Endothelial cell of umbilical vein (primary cell): ENCODE measurements at places on chromosomes 3 and 15.

DNA sequence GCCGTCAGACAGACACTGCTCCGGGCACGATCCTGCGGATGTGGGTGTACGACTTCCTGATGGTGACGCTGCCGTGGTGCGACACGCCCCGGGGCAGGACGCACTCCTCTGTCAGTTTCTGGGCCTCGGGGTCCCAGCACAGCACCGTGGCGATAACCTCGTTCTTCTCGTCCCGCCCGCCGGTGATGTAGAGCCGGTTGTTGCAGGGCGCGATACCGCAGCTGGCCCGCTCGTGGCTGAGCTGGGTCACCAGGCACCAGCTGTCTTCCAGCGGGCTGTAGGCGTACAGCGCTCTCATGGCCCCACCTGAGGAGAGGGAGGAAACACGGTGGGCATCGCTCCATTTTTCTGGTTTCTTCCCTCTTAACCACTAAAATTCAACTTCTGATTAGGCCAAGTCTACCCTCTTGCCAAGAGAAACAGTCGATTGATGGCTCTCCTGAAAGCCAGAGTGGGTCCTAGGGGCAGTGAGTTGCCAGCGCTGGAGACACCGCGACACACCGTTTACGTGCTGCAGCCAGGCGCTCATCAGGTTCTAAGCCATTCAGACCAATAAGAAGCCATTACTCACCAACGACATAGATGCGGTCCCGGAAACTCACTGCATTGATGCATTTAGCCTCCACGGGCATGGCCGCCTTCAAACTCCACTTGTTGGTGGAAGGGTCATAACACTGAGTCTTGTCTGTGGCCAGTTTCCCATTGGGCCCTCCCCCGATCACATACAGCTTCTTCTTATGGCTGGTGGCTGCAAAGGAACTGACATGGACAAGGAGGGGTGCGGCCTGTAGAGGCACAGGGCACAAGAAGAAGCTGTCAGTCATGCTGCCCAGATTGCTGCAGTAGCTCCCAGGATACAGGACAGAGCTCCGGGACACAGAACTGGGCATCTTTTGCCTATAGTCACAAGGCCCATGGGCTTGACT lies 63.3 kb downstream of the KLHL6 start:
- DNase-seq, result no peak

- DNase-seq, result no peak
Measured at GRCh38 chr3:73296859-73297258, 235.4 kb downstream of the EBLN2 start.

GRCh38 chr3:183378008-183378407 lies 50.4 kb downstream of the MCF2L2 start:
- DNase-seq, result no peak

DNA sequence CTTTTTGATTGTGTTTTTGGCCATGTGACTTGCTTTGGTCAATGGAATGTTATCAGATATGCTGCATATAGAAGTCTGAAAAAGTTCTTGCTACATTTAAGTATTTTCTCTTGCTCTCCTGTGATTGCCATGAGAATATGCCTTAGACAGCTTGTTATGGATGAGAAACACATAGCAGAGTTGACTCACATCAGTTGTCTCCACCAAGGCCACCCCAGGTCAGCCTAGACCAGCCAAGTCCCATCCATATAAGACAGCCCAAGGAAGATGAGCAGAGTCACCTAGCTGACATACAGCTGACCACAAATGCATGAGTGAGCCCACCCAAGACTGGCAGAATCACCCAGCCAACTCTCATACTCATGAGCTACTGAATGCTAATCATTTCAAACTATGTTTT lies 153.0 kb downstream of the THRB start:
- no peak for DNase-seq

DNA sequence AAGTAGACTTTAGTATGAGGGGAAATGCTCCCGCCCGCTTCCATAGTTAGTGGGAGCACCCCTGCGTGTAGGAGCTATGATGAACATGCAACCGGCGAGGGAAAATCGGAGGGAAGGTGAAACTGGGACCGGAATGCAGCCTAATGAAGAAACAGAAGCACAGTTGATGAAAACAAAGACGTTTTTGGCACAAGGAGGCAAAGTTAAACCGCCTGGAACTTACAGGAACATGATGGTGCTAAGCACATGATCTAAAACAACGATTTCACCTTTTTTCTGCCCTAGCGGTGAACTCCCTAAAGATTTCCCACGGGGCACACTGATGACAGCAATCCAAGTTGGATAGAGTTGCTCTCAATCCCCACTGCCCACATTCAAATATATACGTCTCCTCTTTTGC lies 49.4 kb upstream of the SPATA12 start:
- no peak for DNase-seq

GRCh38 chr15:91456921-91457320 lies 356.9 kb downstream of the SV2B start:
- DNase-seq, result no peak

- DNase-seq, result no peak
Measured at GRCh38 chr3:197889204-197889930, 60.6 kb upstream of the RPL35A start.

- peak; percentile 71 for DNase-seq
Measured at GRCh38 chr15:24956111-24956838, 1.5 kb downstream of the SNRPN start.

- DNase-seq, result peak; percentile 39
Measured at GRCh38 chr15:90930861-90931574, 1.3 kb downstream of the HDDC3 start.

DNA sequence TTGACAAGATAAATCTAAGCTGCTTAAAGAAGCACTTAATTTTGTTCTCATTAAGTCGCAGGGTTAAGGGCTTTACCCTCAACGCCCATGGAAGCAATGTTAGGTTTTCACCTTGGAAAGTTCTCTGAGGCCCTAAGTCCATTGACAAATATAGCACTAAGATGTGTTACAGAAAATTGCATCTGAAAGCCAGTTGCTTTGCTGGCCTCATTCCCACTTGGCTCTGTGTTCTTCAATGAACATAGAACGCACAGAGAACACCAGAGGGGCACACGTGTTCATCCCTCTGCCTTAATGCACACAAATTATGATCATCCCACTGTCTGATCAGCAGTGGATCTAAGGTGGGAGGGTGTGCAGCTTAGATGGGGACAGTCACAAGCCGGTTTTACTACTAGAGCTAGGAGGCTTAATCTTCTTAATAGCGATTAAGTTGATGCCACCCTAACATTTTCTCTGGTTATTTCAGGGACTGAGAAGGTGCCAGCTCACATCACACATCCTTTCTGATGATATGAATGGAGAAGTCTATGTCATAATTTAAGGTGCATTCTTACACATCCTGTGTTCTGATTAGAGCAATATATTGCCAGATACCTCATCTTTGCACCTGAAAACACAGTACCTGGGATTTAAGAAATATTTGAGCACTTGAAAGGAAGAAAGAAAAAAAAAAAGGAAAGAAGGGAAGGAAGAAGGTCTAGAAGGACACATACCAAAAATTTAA lies 224.4 kb upstream of the ICE2 start:
- DNase-seq, result no peak

- DNase-seq, result no peak
Measured at GRCh38 chr15:43184407-43185124, 637 bp upstream of the CCNDBP1 start.

GRCh38 chr15:85482894-85483293 lies 102.5 kb downstream of the AKAP13 start:
- DNase-seq, result no peak

- no peak for DNase-seq
Measured at GRCh38 chr3:141087778-141088130, 36.6 kb downstream of the SPSB4 start.

DNA sequence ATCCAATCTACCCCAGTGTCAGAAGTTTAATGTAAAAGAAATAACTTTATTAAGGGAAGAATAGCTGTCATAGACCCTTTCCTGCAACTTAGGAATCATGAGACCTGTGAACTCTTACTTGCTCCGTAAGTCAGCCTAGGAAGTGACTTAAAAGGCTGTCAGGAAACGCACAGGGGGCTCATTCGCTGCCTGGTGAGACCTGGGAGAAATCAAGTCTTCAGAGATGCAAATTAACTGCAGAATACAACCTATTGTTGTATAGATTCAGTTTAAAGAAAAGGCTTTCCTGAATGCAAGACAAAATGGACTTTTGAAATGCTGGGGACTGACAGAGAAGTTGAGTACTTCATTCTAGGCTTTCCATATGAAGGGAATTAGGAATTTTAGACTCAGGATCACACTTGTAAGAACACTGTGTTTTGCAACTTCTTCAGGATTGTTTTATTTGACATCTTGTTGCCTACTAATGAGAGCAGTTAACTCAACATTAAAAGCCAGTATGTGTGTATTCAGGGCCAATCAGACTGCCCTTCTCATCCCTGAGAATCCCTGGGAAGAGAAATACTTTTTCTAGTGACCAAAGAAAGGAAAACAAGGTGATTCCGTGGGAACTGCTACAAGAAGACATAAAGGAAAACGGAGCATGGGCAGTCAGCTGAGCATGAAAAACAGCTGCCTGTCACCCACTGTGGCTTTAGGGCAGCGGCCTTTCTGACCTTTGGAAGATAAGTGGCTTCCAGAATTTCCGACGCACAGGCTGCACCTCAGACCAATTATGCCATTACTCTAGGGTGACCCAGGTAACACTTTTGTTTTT lies 18.5 kb upstream of the DPPA4 start:
- DNase-seq, result no peak

DNA sequence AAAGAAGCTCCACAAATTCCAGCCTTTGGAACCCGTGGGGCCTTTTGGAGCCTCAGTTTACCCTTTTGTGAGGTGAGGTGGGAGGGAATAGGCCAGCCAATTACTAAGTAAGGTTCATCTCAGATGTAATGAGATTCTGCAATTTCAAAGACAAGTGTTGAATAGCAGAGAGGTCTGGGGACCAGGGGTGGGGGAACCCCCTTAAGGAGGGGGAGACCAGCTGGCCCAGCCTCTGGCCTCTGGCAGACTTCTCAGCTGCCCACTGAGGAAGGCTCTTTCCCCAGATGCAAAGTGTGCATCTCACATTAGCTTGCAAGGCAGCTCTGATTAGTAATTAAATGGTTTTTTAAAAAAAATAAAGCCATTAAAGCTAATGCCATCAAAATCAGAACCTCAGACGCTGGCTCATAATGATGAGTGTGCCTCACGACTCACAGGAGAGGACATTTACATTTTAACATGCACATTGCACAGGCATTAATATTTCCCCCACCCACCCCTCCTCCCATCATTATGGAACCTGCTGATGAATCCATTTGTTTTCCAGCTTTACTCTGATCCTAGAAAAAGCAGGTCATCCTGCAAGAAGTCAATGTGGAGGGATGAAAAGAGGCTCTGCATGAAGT lies 176.7 kb upstream of the TLE3 start:
- no peak for DNase-seq

GRCh38 chr15:60548101-60548500 lies 69.2 kb upstream of the ICE2 start:
- no peak for DNase-seq

- DNase-seq, result no peak
Measured at GRCh38 chr3:185361920-185362319, 1.0 kb upstream of the MAP3K13 start.

DNA sequence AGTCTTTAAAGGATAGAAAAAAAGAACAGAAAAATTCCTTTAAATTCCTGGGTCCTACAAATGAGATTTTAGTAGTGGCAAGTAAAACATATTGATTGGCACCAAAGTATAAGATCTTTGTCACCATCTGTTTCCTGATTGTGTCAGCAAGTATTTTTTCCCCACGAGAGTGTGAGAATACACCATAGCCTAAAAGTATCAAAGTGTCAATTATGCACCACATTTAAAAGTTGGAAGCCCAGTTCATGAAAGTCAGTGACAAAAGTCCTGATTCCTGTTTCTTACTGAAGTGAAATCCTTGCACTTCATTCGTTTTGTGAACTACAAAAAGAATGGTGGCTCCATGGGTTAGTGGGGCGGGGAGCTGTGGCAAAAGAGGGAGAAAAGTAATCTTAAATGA lies 83.8 kb upstream of the DPH6 start:
- no peak for DNase-seq

GRCh38 chr15:72034351-72034750 lies 83.6 kb downstream of the MYO9A start:
- DNase-seq, result no peak

DNA sequence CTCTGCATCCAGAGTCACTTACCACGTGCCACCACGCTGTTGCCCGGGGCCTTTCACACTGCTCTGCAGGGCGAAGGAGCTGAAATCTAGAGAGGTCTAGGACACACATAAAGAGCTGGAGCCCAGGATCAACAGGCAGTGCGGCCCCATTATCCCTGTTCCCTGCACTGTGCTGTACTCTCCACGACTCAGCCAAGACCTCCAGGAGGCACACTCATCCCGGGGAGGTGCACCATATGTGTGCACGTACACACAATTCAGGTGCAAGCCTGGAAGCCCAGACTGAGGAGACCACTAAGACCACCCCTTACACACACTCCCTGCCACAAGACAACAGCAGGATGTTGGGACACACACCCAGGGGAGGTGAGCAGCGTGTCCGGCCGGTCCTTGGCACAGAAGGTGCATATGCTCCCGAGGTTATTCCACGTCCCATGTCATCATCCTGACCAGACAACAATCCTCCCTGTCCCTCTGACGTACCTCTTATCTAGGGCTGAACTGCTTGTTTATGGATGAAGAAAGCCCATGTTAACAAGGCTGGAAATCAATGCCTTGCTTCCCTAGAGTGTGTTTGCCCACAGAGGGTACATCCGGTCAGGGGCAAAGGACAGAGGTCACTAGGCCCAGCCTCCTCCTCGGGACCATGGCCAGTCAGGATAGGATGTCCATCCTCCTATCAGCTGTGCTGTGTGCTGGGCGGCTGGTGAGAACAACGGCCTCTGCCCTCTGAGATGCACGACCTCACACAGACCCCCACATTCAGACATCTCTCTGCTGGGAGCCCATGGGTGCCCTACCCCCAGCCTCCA lies 16.1 kb downstream of the KLF15 start:
- DNase-seq, result no peak

DNA sequence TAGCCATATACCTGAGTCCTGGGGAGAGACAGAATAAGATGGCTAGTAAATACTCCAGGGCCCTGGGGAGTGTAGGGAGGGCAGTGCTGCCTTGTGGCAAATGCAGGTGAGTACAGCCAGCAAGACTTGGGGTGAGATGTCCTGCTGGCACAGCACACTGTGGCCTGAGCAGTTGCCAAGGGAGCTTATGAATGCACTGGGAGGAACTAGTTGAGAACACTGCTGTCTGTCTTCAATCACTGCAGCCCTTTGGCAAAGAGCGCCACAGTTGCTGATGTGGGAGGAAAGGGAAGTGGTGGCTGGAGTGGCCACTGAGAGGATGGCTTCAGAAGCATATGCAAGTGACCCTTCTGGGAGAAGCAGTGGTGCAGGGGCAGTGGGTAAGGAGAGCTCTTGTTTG lies 264.6 kb downstream of the RORA start:
- DNase-seq, result no peak

GRCh38 chr3:14634763-14635400 lies 16.7 kb upstream of the CCDC174 start:
- DNase-seq, result peak; percentile 59

- no peak for DNase-seq
Measured at GRCh38 chr3:144963810-144964209, 992.2 kb downstream of the DIPK2A start.

GRCh38 chr3:16183082-16183481 lies 8.6 kb downstream of the GALNT15 start:
- DNase-seq, result no peak

DNA sequence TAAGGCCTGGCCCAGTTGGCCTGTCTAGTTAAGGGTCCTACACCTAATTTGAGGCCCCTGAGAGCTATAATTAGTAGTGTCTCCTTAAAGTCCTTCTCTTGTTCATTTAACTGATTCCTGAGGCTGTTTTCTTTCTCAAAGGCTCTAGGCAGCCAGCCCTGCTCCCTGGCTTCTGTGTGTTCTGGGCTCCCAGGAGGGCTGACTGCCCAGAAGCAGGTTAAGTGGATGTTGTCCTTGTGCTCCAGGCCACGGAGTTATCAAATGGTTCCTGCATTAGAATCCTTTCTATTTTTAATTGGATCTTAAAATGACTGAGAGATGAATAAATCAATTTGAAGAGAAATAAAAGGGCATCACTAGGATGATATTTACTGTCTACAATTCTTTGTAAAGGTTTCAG lies 140.0 kb downstream of the SNRK start:
- DNase-seq, result no peak
